ENCODE measurements at places on chromosomes 2 and 18.

DNA sequence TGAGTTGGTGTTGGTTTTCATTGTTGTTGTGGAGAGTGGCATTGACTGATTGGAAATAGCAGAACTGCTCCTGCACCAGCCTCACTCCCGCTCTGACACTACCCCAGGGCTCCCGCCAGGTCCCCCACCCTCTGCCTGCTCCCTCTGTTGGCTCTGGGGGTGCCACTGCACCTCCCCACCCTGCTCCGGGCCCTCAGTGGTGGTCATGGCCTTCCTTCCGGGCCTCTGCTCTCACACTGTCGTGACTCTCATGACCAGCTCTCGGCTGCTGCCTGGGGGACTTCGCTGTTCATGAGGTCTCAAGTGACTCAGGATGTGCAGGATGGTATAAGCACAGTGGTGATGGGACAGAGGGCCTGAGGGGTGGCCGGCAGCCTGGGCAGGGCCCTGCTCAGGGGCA lies 113.2 kb downstream of the MARCHF4 start:
- DNase-seq, result no peak

DNA sequence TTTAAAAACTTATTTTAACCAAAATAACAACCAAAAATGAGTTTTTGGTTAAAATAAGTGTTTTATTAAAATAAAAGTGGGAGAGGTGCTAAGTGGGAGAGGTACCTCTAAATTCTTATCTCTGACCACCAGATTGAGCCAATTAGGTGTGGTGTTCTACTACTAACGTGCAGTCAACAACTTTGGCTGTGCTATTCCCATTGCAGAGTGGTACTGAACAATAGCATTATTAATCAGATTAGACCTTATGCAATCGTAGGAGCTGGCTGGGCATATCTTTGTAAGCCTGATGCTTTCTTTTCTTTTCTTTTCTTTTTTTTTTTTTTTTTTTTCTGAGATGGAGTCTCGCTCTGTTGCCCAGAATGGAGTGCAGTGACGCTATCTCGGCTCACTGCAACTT lies 38.9 kb downstream of the RAB27B start:
- DNase-seq, result no peak

DNA sequence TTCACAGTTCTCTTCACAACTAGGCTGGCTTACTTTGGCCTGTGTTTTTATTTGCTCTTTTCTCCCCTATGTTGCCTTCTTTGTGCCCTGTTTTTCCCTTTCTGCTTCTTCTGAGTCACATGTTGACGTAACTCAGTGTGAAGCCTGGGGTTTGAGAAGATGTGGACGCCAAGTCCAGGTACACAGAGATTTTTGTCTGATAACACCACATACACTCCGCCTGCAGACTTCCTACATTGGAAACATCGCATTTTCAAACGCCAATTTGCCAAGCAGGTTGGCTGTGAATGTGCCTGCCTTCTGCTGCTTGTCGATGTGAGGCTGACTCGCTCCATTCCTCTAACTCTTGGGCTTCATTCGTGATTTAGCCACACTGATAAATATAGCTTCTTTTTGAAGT lies 62.6 kb upstream of the FN1 start:
- DNase-seq, result no peak

- DNase-seq, result no peak
These were observed 103.4 kb upstream of the MSH2 start for GRCh38 chr2:47299555-47299954.

Data from Peyer's patch (tissue), 4 donors.